ENCODE measurements at places on chromosomes 6 and 20.

GRCh38 chr20:52150440-52151258 is 40.9 kb downstream of the ZFP64 start:
- no peak for DNase-seq

DNA sequence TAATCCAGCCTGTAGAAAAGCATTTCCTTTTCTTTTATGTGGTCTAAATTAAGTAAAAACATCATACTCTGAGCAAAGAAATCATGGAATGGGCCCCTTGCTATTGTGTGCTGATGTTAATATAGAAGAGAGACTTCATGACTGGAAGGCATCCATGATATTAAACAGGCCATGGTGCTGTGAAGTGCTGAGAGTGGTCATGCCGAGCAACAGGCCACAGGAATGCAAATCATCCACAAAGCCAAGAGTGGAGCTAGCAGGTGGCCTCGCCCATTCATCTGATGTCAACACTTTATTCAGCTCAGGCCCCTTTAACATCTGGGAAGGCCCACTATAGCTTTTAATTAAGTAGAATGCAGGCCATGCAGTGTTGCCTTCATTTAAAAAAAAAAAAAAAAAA is 115.2 kb upstream of the HMGCLL1 start:
- DNase-seq, result no peak

DNA sequence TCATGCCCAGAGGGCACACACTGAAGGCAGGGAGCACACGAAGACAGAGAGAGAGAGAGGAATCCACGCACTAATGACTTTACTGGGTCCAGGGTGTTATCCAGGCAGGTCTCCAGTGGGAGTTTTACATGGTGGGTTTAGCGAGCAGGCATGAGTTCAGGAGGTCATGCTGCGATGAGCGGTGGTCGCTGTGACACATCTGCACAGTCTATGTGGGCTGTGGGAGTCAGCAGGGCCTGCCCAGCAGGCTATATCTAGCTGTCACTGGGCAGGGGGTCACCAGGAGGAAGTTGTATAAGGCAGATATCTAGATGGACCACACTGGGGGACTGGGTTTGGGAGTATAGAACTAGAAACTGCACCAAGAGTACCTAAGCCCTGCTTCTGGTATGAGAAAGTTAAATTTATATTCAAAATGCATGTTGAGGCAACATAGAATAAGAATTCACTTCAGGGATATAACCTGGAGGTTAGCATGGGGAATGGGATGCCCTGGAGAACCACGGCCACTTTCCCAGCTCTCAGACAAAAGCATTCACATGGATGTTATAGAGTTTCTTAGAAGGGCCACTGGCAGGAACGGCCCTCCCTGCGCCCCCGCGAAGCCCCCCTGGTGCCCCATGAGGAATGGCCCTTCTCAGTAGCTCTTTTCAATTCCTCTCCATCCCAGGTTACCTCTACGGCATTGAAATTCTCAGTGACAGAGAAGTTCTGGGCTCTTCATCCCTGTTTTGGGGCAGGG is 113.9 kb downstream of the RNF144B start:
- no peak for DNase-seq

- no peak for DNase-seq
Observed at GRCh38 chr6:21064756-21065340, 528.7 kb upstream of the SOX4 start.

DNA sequence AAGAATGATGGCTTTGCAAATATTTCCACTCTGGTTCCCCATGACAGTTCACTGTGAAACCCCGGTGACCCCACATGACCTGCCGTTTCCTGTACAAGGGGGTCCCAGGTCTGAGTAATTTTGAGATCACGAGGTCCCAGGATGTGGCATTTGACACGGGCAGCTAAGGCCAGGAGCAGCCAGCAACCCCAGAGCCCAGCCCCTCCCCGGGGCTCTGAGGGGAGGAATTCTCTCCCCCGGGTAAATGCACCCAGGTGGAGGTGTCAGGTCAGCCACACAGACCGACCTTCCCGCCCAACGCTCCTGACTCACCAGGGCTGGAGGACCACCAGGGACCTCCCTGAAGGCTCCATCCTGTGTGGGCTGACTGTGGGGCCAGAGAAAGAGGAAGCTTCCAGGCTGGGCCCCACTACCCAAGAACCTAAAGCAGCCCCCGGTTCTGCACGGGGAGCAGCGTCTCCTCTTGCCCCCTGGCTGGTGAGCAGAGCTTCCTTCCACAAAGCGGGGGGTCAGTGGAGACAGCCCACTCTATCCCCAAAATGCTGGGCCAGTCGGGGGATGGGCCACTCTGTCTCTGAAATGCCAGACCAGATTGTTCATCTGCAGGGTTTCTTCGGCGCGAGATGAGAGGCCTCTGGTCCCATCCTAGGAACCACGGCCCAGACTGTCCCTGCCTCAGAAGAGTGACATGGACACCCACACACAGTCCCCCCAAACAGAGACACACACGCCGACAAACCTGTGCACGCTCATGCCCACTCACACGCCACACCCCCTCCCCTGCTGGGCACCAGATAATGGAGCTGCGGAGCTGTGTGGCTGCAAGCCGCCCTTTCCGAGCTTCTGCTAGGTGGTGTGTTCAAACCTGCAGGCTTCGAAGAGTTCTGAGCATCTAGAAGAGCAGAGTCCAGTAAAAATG is 23.4 kb upstream of the SLCO4A1 start:
- DNase-seq, result no peak

- DNase-seq, result no peak
Observed at GRCh38 chr6:131164506-131164905, 29.2 kb downstream of the AKAP7 start.

DNA sequence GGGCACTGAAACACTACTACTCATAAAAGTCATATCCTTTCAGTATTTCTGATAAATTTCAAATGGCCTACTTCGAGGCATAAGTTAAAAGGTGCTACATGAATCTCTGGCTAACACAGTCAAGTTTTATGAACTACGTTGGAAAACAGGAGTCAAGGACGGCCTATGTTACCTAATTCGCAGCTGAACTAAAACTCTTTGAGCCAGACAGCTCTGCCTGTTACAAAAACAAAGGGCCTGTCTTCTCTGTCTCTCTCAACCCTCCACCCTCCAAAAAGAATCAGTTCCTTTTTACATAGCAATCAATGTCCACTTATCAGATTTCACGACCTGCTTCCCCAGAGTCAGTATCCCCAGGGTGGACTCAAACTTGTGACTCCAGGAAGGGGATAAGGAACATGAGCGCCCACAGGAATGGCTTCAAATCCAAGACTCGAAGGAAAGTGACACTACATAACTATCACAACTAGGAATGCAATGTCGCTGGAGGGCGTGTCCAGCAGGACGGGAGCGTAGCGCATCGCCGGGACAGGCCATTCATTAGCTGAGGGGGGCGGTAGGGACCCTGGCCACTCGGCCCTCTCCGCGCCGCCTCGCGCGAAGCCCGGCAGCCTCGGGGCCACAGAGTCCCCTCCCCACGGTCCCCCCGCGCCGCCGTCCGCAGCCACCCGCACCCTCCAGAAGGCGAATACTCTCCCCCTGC is 591 bp downstream of the IBTK start:
- DNase-seq, result no peak

DNA sequence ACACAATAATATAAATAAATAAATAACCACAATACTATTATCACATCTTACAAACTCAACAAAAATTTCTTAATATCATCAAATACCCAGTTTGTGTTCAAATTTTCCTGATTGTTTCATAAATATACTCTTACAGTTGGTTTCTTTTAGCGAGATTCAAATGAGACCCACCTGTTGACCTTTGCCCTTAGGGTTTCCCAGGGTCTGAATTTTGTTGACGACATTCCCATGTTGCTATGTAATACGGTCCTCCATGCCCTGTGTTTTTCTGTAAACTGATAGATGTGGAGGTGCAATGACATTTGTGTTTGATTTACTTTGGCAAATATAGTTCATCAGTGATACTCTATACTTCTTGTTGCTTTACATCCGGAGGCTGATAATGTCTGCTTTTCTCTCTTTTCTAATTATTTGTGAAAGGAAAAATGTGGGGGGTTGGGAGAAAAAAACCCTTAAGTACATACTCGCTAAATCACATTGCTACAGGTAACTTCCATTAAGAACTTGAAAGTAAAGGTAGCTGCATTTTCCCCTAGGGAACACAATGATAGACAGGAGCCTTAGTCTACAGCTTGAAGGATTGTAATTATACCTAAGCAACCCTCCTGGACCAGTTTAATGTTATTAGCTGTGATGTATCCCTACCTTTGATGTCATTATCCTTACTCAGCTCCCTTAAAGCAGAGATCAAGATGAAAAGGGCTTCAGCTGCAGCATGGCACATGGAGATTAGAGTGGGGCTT is 6.6 kb downstream of the MOG start:
- no peak for DNase-seq

GRCh38 chr6:138563650-138564049 is 64.4 kb upstream of the NHSL1 start:
- no peak for DNase-seq

- DNase-seq, result no peak
Observed at GRCh38 chr20:38034108-38034649, 633 bp downstream of the RPRD1B start.

DNA sequence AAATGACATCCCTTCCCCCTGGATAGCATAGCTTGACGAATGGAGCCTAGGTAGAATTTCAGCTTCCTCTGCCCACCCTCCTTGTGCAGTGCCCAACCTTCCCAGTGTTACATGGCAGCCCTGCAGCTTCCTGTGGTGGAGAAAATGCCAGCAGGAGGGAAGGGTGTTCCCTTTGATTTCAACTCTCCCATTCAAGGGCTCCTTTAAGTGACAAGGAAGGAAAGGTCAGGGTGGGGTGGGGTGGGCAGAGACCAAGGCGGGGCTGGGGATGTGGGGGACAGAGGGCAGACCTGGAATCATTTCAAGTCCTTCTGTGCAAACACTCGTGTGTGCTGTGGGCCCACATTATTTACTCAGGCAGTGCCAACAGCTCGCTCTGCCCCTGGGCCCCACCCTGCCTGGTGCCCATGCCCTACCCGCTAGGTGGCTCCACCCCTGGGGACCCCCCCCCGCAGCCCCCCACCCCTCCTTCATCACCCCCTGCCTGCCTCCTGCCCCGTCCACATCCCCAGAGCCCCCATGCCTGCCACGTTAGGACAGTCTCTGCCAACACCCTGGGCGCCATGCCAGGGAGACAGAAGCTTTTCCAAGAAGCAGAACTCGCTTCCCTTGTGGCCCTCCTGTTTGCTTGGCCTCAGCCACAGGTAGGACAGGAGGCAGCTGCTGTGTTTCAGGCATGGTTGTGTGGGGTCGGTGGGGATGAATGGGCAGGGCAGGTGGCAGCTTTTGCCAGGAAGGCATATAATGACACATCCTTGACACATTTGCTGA is 9.4 kb downstream of the SPDEF start:
- no peak for DNase-seq

- DNase-seq, result no peak
Observed at GRCh38 chr20:21767739-21768223, 62.3 kb downstream of the PAX1 start.

- no peak for DNase-seq
Observed at GRCh38 chr20:50759678-50760077, 28.3 kb downstream of the PARD6B start.

GRCh38 chr6:166402582-166403277 is 20.0 kb upstream of the MPC1 start:
- DNase-seq, result no peak

DNA sequence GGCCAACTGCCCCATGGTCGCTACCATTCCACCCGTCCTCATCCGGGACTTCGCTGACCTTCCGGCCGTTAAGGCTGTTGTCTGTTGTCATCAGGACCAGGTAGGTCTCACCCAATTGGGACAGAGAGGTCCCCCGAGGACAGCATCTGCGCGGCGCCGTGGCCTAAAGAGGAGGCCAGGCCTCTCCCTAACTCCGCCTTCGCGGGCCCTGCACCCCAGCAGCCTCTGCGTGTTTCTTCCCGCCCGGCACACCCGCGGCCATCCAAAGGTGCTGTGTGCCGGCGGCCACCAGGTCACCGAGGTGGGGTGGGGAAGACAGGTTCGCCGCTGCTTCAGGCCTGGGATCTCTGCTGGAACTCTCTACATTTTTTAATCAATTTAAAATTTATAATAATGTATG is 9.0 kb downstream of the OR2W1 start:
- no peak for DNase-seq

DNA sequence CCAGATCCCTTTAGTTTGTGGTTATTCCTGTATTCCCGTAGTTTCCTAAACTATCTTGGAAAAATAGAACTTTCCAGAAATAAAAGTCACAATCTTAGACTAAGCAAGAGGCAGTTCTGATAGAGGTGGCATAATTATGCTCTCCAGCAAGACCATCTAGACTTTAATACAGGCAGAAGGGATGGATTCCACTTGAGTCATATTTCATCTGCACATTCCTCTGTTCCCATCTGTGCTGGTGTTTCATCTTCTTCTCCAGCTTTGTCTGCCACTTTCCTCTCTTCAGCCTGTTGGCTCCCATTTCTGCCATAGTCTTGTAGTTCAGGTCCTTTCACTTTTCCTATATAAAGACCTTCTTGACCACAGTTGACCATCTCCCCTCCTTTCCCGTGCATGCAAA is 102.9 kb downstream of the SOBP start:
- DNase-seq, result no peak

- no peak for DNase-seq
Observed at GRCh38 chr6:6760002-6760401, 171.5 kb downstream of the LY86 start.

GRCh38 chr6:159343709-159344108 is 174.5 kb downstream of the FNDC1 start:
- DNase-seq, result no peak

DNA sequence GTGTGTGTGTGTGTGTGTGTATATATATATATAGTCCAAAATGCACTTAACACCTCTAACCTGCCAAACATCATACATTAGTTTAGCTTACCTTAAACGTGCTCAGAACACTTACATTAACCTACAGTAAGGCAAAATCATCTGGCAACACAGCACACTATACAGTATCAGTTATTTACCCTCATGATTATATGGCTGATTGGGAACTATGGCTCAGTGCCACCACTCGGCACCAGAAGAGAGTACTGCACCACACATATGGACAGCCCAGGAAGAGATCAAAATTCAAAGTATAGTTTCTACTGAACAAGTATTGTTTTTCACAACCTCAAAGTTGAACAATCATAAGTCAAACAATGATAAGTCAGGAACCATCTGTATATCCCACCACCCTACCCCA is 59.8 kb downstream of the FAXC start:
- no peak for DNase-seq

GRCh38 chr6:44247338-44248302 is 719 bp downstream of the HSP90AB1 start:
- DNase-seq, result peak; percentile 87

- no peak for DNase-seq
Observed at GRCh38 chr20:15482525-15482924, 1090.7 kb downstream of the KIF16B start.

DNA sequence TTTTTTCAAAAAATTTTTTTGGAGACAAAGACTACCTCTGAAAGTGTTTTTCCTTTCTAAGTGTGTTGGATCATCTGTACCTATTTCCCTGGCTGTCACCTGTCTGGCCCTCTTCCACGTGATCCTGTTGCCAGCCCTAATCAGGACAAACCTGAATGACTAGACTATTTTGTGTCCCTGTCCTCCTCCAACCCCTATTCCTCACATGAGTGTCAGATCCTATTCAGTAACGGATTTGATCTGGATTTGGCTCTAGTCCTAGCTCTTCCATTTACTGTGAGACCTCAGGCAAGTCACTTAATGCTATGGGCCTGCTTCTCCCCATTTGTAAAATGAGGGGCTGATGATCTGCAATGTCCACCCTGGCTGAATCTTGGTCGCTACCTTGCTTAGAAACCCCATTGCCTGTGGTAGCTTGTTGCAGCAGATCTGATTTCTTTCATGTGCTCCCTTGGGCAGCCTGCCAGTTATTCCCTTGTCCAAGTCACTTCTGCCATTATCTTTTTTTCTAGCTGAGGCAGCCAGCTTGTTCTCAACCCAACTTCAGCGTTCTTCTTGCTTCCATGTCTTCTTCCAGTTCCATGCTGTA is 4.8 kb downstream of the PHF20 start:
- DNase-seq, result no peak
